ENCODE measurements at places on chromosomes 7 and 10.
A peak's percentile ranks its signal among the peaks of the same experiment; 100 is the strongest.

DNA sequence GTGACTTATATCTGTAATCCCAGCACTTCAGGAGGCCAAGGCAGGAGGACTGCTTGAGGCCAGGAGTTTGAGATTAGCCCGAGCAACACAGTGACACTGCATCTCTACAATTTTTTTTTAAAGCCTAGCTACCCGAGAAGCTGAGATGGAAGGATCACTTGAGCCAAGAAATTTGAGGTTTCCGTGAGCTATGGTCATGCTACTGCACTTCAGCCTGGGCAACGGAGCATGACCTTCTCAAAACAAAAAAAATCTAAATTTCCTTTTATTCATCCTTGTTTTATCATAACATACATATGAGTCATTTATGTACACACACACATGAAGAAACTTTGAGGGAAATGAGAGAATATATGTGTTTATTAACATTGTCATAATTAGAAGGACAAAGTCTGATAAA is 277.5 kb upstream of the MAGI2 start:
- no peak for DNase-seq

DNA sequence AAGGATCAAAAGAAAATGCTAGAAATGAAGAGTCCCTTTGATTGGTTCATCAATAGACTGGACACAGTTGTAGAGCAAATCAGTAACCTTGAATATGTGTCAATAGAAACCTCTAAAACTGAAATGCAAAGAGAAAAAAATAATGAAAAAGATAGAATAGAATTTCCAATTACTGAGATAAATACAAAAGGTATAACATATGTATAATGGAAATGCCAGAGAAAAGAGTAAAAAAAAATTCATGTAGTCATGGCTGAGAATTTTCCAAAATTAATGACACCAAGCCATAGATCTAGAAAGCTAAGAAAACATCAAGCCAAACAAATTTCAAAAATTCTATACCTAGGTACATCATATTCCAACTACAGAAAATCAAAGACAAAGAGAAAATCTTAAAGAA is 62.0 kb upstream of the HGF start:
- DNase-seq = no peak

DNA sequence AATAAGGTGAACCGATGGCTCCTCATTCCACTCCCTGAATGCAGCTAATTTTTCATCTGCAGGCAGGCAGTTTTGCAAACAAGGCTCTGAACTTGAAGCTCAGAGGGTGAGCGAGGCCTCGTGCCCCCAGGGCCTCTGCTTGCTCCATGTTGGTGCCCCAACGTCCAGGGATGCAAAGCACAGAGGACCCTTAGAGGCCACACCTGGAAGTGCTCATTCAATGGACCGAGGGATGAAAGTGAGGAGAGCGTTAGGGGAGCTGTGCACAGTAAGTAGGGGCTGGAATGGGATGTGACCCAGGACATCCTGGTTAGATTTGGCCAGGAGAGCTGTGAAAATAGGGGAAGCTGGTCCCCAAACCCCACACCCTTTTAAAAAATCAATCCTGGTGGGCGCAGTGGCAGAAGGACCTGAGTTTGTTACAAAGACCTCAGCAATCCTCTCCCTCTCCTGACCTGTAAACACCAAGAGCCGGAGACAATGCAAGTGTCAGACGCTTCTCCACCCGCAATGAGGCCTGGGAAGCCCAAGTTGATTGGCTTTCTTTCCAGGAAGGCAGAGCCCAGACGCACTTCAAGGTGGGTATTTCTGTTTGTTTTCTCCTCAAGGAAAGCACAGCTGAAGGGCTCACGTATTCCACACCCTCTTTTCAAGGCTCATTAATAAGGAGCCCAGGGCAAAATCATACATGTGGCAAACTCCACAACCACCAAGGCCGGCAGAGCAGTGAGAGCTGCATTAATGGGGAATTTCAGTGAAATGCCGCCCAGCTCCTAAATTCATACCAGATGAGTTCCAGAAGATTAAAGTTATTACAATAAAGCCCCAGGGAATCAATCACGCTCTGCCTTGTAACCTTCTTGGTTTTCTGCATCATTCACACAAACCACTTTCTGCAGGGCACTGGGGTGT is 14.1 kb upstream of the CXCL12 start:
- DNase-seq = no peak

GRCh38 chr7:135714534-135715009 is 13.4 kb downstream of the SLC13A4 start:
- no peak for DNase-seq

DNA sequence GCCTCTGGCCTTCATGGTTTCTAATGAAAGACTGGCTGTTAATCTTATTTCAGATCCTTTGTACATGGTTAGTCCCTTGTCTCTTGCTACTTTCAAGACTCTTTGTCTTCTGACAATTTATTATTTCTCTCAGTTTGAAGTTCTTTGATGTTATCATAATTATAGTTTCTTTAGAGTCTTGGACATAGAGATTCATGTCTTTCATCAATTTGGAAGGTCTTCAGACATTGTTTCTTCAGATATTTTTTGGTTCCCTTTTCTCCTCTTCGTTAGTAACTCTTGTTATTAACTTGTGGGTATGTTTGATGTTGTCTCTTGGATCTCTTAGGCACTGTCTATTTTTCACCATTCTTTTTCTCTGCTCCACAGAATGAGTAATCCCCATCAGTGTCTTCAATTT is 8.7 kb downstream of the ZNF37A start:
- DNase-seq = no peak

DNA sequence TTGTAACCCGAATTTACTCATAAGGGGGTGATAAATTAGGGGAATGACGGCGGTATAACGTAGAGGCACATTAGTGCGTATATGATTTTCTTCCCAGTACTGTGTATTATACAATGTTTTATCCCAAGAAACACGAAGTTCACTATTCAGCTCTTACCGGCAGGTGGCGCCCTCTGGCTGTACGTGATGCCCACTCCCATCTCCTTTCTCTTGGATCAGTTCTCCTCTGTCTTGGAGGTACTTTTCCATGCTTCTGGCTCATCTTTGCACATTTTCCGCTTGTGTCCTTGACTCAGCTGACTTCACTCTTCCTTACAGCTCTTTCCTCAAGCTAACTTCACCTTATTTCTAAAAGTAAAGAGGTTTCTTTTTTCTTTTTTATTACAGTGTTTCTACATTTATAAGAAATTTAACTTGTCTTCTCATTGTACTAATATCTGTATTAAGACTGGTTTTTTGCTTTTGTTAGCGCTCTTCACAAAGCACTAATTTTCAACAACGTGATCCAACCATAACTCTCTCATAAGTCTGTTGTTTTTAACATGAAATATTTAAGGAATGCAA is 21.3 kb downstream of the TMEM176B start:
- peak; percentile 56 for DNase-seq

DNA sequence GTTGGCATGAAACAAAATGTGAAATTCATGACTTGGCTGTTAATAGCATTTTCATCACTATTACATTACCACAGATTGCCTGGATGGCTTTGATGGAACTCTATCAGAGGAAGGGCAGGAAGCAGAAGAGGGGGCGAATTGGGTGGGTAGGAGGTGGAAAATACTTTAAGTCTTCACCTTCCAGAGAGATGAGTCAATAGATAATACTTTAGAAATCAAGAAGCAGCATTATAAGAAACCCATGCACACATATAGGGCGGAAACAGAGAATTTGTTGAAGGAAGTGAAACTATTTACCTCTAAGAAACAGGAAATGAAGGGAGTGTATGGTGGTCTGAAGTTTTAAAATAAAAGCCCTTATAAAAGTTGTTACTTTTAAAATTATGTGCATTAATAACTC is 152.1 kb upstream of the TARP start:
- DNase-seq = no peak

- DNase-seq = no peak
Observed at GRCh38 chr10:57018452-57018851, 657.4 kb upstream of the ZWINT start.

DNA sequence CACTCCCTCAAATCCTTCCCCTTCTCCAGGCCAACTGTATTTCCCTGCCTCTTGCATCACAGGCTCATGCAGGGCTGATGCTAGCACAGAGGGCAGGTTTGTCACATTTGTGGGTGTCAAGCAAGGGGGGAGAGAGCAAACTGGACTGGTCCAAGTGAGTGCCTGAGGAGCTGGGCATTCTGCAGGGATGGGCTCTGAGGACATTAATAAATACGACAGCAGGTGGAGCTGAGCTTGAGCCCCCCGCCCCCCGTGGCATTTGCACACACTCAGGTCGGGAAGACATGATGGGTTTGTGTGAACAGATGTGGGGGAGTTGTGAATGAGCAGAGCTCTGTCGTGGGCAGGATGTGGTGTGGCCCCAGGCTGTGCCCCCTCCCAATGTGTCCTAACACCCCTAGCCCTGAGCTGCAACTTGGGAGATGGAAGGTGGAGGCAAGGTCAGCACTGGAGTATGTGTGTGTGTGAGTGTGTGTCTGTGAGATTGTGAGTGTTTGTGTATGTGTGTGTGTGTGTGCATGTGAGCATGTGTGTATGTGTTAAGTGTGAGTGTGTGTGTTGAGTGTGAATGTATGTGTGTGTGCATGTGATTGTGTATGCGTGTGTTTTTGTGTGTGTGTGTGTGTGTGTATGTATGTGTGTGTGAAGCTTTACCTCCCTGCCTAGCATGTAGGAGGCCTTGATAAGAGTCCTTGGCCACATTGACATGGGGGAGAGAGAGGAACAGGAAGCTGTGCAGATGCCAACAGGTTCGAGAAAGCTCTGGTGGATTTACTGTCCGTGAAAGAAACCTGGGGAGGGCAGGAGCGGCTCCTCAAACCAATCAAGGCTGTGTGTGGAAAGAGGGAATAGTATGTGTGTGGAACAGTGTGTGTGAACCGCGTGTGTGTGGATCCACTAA is 9.1 kb downstream of the RASSF4 start:
- DNase-seq = no peak

- DNase-seq = no peak
Observed at GRCh38 chr10:74766501-74766900, 59.9 kb upstream of the KAT6B start.

GRCh38 chr7:151769188-151769821 is 107.6 kb downstream of the PRKAG2 start:
- no peak for DNase-seq

DNA sequence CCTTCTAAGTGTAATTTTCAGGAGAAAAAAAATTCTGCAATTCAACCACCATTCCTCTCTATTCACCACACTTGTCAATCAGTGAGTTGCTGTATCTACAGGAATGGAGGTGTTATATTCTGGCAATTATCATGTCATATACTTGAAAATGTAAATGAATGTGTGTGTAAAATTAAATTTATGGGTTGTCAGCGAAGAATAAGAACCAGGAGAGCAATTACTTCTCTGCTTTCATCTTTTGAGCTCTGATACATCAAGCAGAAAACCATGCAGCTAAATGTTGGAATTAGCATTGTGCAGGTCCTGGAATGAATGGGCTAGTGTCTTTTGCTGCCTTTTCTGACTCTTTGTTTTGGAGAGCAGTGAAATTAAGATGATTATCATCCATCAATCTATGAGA is 207.6 kb downstream of the FOXP2 start:
- DNase-seq = no peak

DNA sequence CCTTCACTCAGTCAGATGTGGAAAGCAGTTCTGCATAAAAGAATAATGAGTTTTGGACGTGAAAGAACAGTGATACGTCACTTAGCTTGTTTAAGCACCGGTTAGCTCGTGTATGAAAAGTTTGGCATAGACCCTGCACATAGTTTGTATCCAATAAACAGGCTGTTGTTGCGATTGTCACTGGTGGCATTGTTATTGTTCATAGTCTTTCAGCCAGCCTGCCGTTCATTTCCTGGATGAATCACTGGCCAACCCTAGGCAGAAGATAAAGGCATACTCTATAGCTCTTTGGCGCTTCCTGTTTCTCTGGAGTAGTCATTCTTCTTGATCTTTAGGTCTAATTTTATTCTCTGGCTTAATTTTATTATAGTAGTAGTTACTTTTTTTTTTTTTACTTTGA is 57.8 kb upstream of the ANKRD30A start:
- no peak for DNase-seq

- no peak for DNase-seq
Observed at GRCh38 chr10:6518791-6519429, 61.2 kb downstream of the PRKCQ start.

GRCh38 chr7:23279819-23280525 is 19.2 kb upstream of the MALSU1 start:
- no peak for DNase-seq

DNA sequence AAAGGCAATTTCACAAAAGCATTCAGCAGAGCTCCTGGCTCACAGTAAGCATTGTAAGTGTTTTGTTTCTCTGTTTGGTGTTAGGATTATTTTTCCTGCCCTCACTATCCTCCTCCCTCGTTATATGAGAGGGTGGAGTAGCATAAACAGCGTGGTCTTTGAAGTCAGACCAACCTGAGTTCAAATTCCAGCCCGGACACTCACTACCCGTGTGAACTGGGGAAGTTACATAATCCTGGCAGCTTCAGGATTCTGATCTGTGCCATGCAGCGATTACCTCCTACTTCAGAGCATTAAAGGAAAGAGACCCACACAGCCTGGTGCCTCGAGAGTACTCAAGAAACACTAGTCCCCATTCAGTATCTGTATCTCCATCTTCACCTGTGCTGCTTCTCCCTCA is 386.5 kb downstream of the INHBA start:
- DNase-seq = no peak

DNA sequence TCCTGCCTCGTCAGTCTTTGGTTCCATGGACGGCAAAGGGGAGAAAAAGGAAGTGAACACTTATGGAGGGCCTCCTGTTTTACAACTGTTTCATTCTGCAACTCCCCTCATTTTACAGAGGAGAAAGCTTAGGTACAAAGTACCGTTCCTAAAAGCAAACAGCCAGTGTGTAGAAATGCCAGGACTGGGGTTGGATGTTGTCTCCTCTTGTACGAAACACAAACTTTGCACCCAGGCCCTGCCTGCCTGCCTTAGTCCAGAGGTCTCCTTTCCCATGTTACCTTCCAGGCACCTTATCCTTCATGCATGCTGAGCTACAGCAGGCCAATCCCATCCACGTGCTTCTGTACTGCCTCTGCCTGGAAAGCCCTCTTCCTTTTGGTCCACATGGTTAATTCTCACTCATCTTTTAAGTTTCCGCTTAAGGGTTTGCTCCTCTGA is 86.0 kb downstream of the ICA1 start:
- no peak for DNase-seq

- DNase-seq = peak; percentile 63
Observed at GRCh38 chr7:117119192-117119924, 166.1 kb downstream of the ST7 start.

- no peak for DNase-seq
Observed at GRCh38 chr10:72186258-72186981, 29.4 kb upstream of the ANAPC16 start.

All from stimulated activated CD4-positive, alpha-beta T cell treated with anti-CD3 and anti-CD28 coated beads, Interleukin-1b, Interleukin-23, amount 100 ng/mL, for 24 hours (primary cell).